ENCODE measurements at places on chromosomes 6 and 20.

DNA sequence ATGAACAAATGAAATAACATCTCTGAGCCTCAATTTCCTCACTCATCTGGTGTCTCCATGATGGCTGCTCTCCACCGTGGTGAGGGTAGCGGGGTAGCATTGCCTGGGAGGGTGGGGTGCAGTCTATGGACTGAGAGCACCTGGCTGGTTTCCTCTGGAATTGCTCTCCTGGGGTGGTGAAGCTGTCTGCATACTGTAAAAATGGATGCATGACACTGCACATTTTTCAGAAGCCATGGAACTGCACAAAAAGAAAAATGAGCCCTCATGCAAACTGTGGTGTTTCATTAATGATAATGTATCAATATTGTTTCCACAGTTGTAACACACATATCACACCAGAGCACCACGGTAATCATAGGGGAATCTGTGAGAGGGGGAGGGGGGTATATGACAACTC lies 12.1 kb upstream of the ITPR3 start:
- DNase-seq, result no peak

DNA sequence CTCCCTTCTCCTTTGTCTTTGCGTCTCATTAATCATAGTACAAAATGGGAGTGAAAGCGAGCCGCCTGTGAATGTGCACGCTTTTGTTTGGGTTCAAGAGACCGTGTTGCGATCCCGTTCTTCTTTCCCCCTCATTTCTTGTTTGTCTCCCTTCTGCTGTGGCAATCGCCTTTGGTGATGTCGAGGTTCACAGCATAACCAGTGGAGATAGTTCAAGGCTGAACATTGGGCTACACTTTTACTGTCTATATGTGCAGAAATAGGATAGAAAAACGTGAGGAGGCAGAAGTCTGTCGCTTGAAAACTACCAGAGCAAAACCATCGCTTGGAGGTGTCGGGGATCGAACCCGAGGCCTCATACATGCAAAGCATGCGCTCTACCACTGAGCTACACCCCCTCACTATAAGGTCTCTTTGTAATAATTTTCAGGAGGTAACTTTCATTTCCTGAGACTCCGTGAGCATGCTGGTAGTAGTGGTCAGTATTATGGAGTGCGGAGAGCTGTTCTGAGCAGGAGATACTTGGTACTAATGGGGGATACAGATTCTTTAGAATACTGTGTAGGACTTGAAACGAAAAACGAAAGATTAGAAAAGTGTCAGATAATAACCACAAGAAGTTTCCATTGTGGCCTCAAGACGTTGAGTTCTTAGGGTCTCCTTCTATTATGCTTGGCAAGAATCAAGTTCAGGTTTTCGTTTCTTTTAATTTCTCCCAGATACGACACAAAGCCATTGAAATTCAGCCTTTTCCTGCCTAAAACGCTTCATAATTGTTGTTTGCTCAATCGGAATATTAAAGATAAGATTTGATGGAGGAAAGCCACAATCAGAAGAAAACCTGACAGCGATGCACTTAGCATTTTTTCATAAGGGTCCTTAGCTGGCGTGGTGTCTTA lies 106.6 kb downstream of the TRIM27 start:
- DNase-seq, result peak; percentile 41

DNA sequence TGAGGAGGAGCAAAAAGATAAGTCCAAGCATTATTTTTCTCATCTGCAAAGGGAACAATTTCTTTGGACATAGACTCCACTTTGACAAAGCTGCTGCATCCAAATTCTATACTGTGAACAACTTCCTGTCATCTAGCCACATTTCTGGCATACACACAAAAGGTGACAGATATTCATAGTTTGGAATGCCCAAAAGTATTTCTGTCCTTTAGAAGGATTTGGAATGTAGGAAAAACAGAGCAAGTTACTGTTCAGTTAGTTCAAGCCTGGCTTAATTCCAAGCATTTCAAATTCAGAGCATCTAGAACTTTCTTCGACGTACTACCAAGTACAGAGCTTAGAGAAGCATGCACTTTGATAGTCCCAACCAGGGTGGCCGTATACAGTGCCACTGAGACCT lies 134.0 kb downstream of the PDE7B start:
- no peak for DNase-seq

- no peak for DNase-seq
These were observed 35.4 kb downstream of the FYN start for GRCh38 chr6:111837641-111838500.

- no peak for DNase-seq
These were observed 55.5 kb downstream of the ATP9A start for GRCh38 chr20:51712501-51713212.

DNA sequence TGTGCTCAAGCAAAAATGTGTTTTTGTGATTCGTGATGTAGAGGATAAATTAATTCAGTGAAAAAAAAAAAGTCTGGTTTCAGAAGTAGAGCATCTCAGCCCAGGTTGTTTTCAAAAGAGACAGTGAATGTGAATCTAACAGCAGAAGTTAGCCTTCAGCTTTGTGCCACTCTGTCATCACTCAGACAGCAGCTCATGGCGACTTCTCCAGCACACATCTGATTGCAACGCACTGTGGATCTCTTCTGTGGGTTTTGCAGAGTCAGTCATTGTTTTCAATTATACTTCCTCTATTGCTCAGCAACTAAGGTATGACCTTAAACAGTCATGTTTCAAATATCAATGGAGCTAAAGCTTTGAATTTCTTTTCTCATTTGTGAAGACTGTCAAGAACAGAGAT lies 335.5 kb upstream of the POU3F2 start:
- no peak for DNase-seq

GRCh38 chr6:164346631-164347030 lies 932.1 kb downstream of the QKI start:
- DNase-seq, result no peak

GRCh38 chr6:89084542-89084941 lies 4.0 kb downstream of the PNRC1 start:
- DNase-seq, result no peak

DNA sequence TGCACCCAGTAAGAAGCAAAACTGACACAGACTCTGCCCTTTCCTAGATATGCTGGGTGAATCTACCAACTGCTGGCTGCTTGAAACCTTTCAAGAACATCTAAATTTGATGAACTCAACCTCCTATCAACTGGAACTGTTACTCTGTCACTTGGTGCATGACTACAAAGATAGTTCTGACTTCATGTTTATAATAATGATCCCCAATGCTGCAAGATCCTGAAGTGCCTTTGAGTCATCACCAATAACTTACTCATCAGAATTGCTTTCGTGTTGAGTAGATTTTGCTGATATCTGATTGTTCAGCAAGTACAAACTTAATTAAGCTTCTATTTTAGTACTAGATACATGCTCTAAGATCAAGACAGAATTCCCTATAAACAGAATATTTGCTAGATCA lies 100.2 kb upstream of the ARMC2 start:
- DNase-seq, result no peak

DNA sequence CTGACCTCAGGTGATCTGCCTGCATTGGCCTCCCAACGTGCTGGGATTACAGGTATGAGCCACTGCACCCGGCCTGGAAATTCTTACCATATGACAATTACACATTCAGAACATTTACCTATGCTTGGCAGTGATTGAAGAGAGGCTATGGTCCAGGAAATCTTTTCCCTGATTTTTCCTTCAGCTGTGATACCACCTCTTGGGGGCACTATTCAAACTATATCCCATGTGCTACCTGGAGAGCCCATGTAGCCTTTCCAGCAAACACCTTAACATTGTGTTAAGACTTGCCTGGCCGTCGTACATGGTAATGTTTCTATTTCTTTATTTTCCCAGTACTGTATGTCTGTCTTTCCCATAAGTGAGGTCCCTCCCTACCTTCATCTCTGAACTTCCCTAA lies 61.7 kb upstream of the C20orf144 start:
- DNase-seq, result no peak

DNA sequence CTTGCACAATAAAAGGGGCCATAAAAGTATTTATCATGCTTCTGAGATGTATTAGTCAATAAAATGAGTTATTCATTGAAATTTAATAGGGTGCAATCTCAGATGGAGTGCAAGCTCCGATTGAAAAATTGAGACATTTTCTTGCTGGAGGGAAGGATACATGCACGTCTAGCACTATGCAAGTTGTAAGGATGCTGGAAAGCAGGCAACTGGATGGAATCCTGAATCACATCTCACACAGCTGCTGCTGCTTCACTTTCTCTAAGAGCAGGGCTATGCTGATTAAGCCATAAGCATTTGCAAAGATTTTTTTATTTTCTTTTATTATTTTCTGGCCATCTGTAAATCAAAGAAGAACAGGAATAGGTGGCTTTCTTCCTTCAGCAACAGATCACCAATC lies 308.8 kb upstream of the EPHA7 start:
- DNase-seq, result no peak

- no peak for DNase-seq
These were observed 327.3 kb downstream of the HDGFL1 start for GRCh38 chr6:22896696-22897095.

DNA sequence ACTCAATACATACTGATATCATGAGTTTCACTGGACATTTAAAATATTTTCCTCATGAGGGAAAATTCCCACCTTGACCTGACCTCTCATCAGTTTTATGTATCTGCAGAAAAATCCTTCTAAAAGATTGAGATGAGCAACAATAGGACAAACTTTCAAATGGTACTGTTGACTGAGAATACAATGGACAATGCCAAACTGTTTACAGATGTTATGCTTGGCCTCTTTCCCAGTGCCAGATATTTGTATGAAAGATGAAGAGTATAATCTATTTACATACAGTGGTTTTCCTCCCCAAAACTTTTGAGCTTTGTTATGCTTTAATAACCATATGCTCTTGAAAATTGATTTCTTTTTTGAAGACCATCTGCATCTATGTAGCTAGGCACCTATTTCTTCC lies 245.1 kb upstream of the RSPO3 start:
- DNase-seq, result no peak

DNA sequence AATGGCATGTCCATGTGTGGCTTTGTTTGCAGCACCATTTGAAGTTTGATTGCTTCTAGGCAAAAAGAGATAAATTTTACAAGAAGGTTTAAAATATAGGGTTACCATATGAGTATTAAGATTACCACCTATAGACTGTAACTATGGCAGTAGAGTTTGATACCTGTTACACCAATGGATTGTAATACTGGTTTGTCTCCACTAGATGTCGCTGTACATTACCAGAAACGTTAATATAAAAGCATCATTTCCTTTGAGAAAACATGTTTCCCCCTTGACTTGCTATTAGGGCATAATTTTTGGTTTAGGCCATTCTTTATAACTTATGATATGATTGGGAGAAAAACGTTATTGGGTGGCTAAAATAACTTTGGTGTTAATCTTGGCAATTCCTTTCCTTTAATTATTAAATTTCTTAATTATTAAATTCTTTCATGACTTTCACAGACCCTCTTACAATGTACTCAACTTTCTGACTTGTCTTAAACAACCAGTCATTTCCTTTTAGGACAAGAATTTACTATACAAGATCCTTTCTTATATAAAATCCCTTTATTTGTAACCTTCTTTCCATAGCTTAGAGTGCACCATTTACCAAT lies 42.8 kb downstream of the HLA-DPB1 start:
- DNase-seq, result no peak

- no peak for DNase-seq
These were observed 1.3 kb downstream of the RNF24 start for GRCh38 chr20:4014031-4014474.

- no peak for DNase-seq
These were observed 58.8 kb upstream of the TAGAP start for GRCh38 chr6:159103396-159104162.

GRCh38 chr6:33756211-33756954 lies 9.7 kb upstream of the IP6K3 start:
- DNase-seq, result no peak

GRCh38 chr6:167705211-167705750 lies 121.4 kb upstream of the AFDN start:
- no peak for DNase-seq

- no peak for DNase-seq
These were observed 5.2 kb downstream of the TENT5A start for GRCh38 chr6:81747327-81747726.

- DNase-seq, result no peak
These were observed 23.9 kb downstream of the PDE7B start for GRCh38 chr6:135875446-135875845.

DNA sequence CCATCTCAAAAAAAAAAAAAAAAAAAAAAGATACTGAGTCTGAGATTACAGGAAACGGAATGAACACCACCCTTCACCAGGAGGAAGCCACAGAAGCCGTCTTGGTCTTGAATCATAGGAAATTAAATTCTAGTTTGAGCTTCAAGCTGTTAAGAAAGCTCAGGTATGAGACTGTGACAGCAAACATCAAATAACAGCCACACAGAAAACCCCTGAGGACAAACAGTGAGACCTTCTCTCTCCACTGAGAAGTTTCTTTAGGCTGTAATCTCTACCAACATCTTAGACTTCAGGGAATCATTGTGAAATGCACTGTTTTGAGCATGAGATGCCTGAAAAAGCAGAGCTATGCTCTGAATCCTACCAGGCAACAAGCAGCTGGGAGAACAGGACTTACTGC lies 30.8 kb downstream of the PDE10A start:
- DNase-seq, result no peak

GRCh38 chr20:9031991-9032390 lies 36.9 kb upstream of the PLCB4 start:
- no peak for DNase-seq

DNA sequence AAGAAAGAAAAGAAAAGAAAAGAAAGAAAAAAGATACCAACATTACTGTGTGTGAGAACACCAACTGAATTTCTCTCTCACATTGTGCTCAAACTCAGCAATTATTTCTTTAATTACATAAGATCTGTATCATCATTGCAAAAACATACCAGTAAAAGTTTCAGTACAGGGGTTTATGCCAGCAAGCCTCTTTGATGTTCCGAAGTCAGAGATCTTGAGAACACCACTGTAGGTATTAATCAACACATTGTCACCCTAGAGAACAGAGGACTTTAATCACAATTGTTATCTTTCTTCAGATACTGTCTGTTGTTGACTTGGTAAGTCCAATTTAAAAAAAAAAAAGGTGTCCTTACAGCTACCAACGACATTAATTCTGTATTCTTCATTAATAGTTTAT lies 60.9 kb upstream of the MAP7 start:
- no peak for DNase-seq

- no peak for DNase-seq
These were observed 167.4 kb downstream of the DTNBP1 start for GRCh38 chr6:15495375-15495901.

DNA sequence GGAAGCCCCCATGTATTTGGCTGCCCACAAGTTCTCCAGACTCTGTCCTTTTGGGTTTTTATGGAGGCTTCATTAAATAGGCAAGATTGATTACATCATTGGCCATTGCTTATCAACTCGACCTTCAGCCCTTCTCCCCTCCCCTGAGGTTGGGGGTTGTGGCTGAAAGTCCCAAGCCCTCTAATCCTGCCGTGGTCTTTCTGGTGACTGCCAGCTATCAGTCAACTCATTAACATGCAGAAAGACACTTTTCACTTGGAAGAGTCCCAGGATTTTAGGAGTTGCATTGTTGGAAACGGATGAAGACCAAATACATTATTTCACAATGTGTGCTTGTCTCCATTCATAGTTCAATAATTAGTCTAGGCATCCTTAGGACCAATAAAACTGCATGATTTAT lies 9.5 kb downstream of the CDC5L start:
- no peak for DNase-seq
